GM04504 (cell line): ENCODE measurements at places on chromosomes 1 and 21.

GRCh38 chr1:185674201-185674600 lies 60.0 kb upstream of the HMCN1 start:
- no peak for DNase-seq

DNA sequence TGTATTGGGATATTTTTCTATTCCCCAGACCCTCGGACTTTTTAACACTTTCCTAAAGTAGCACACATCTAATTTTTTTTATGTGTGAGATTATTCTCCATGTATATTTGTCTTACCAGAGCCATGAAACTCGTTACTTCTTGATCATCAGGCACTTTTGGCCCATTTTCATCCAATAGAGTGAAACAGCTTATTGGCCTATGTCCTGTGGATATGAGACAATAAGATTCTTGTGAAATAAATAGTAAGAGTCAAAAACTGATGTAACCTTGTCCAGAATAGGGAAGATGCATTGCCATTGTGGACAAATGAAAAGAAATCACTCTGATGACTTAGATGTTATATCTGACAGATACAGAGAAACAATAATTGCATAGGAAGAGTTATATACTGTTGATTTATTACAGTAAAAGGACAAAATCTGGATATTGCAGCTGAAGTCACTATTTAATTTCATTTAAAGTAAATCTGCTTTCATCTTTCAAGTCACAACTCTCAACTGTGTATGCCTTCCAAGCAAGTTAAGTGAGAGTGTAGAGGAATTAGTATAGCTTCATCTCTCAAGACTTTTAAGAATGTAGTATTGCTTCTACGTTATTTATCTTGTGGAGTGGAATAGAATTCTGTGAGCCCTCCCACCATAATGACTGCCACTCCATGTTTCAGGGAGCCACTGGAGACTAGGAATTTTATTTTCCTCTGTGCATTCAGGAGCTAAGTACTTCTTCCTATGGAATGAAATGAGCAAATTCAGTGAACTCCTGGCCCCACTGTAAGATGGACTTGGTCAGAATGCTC lies 86.9 kb downstream of the ADAMTS1 start:
- DNase-seq: no peak

DNA sequence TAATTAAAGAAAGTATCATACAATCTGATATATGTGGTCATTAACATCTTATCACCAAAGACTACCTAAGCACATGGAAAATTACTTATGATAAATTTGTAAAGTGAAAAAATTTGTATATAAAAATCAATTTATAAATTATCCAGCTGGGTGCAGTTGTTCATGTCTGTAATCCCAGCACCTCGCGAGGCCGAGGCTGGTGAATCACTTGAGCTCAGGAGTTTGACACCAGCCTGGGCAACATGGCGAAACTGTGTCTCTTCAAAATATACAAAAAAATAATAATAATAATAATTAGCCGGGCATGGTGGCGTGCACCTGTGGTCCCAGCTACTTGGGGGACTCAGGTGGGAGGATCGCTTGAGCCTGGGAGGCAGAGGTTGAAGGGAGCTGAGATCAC lies 82.8 kb upstream of the SYT6 start:
- DNase-seq: no peak

- no peak for DNase-seq
Measured at GRCh38 chr1:42730988-42731387, 9.0 kb downstream of the CLDN19 start.

- no peak for DNase-seq
Measured at GRCh38 chr1:28503117-28503516, 2.7 kb upstream of the RCC1 start.

- DNase-seq: no peak
Measured at GRCh38 chr1:8218351-8219092, 99.4 kb upstream of the SLC45A1 start.

DNA sequence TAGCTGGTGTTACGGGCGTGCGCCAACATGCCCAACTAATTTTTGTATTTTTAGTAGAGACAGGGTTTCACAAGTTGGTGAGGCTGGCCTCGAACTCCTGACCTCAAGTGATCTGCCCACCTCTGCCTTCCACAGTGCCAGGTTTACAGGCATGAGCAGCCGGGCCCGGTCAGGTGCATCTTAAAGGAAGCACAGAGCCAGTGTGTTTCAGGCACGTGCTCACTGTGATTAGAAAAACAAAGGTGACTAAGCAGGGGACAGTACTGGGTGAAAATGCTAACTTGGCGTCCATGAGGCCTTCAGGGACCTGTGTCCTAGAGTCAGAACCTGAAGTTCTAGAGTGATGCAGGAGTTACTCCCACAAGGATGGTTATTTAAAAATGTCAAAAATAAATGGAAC lies 60.0 kb upstream of the GJA8 start:
- DNase-seq: no peak

- DNase-seq: peak; percentile 49
Measured at GRCh38 chr21:45611939-45612664, 31.4 kb upstream of the PCBP3 start.

- DNase-seq: peak; percentile 58
Measured at GRCh38 chr1:225881959-225882693, at the start of gene TMEM63A. TMEM63A (minus strand) TSS chr1:225882380; CDS start chr1:225877580, 4,800 bp downstream.

DNA sequence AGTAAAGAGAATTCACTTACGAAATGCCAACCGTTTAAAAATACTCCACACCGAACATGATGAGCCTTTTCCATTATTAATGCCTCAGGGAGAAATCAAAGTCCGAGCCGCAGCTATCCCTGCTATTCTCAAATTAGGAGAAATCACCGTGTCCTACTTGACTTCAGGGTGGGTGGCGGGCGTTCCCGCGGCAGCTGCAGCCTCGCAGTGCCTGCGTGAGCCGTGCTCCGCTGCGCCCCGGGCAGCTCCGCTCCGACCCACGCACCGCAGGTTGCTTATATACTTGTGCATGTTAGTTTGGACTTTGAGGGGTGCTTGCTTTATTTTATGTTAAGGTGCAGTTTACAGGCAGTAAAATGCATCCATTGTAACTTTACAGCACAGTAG lies 35.6 kb upstream of the PCBP3 start:
- DNase-seq: no peak
